Substantia nigra (tissue), 51 donors: ENCODE measurements at places on chromosomes 16 and 17.

GRCh38 chr16:49468611-49469310 lies 95.2 kb downstream of the C16orf78 start:
- no peak for DNase-seq

DNA sequence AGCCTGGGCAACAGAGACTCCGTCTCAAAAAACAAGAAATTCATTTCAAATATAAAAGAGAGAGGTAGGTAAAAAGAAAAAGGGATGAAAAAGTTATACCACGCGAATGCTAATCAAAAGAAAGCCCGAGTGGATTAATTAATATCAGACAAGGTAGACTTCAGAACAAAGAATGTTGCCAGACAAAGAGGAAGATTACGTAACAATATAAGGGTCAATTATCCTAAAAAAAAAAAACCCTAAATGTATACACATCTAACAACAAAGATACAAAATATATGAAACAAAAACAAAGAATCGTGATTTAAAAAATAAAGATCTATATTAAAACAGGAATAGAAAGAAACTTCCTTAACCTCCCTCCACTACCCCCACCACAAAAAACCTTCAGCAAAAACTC lies 44.1 kb downstream of the CCDC57 start:
- DNase-seq, result no peak

DNA sequence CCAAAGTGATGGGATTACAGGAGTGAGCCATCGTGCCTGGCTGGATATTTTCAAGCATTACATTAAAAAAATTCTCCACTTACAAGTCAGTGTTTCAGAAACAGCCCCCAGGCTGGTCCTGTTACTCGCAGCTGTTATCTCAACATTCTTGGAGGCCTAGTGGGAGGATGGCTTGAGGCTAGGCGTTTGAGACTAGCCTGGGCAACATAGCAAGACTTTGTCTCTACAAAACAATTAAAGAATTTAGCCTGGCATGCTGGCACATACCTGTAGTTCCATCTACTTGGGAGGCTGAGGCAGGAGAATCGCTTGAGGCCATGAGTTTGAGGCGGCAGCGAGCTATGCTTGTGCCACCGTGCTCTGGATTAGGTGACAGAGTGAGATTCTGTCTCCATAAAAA lies 26.5 kb upstream of the SPNS3 start:
- DNase-seq, result no peak

- no peak for DNase-seq
Measured at GRCh38 chr16:19375561-19376158, 42.0 kb upstream of the TMC5 start.

- DNase-seq, result no peak
Measured at GRCh38 chr16:87816507-87817100, 50.8 kb upstream of the KLHDC4 start.

DNA sequence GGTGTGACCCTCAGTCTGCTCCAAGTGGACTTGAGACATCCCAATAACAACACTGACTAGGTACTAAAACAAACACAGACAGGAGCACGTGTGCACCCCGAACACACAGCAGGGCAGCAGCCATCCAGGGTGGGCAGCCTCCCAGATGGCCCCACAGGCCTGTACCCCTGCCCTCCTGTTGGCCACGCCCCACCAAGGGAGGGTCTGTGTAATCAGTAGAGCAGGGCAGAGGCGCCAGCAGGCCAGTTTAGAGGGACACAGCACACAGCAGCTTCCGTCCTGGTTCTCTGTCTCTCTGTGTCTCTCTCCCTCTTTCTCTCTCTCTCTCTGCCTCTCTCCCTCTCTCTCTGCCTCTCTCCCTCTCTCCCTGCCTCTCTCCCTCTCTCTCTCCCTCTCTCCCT lies 21.4 kb downstream of the ACTG1 start:
- DNase-seq, result no peak

DNA sequence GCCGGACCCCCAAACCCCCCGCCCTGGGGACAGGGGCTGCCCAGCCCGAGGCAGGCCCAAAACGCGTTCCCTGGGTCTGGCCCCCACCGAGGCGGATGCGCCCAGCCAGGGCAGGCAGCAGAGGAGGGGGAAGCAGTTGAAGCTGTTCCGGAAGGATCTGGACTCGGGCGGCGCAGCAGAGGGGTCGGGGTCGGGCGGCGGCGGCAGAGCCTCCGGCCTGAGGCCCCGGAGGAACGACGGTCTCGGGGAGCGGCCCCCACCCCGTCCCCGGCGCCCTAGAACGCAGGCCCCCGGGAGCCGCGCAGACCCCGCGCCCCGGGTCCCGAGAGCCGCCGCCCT lies 22.9 kb upstream of the ZFPM1 start:
- DNase-seq, result no peak

GRCh38 chr16:4746215-4746614 lies 11.9 kb downstream of the DNAAF8 start:
- DNase-seq, result no peak

DNA sequence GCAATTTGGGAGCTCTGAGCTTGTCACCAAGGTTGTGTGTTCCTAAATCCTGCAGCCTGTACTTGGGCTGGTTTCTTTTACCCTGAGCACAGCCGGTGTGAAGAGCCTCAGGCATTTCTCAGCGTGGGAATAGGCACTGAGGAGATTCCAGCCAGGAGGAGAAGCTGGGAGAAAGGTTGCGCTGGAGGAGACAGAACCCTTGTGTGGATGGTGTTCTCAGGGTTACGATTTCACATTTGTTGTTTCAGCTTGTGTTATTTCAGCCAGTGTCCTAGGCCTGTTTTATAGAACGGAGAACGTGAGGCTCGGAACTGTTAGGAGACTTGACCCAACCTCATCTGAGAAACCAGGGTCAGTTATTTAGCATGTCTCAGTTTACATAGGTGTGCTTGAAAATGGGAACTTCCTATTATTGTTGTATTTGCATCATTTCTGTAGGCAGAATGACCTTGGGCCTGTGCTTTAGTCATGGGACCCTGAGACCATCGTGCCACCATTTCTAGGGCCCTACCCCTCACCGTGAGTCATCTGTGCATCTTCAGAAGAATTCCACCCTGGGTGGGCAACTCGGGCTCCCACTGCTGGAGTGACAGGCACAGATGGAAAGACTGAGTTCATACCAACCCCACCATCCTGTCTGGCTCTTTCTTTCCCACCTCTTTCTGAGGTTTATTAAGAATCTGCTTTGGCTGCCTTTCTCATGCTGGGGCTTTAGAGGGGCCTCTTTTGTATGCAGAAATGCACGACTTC lies 134.9 kb downstream of the MSI2 start:
- no peak for DNase-seq

DNA sequence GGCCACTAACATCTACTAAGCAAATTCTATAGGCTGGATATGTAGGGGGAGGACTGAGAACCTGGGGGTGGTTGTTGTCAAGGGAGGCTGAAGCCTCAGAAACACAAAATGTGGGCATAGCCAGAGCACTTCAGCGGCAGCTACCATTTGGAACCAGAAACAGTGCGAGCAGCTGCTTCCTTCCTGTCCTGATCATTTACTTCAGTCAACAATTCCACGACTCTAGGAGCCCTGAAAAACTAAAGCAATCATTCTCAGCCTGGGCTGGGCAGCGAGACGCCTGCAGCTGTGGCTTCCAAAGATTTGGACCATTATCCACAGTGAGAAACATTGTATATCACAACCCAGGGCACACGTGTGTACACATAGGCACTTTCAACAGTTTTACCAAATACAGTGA lies 93.9 kb upstream of the WSCD1 start:
- no peak for DNase-seq

DNA sequence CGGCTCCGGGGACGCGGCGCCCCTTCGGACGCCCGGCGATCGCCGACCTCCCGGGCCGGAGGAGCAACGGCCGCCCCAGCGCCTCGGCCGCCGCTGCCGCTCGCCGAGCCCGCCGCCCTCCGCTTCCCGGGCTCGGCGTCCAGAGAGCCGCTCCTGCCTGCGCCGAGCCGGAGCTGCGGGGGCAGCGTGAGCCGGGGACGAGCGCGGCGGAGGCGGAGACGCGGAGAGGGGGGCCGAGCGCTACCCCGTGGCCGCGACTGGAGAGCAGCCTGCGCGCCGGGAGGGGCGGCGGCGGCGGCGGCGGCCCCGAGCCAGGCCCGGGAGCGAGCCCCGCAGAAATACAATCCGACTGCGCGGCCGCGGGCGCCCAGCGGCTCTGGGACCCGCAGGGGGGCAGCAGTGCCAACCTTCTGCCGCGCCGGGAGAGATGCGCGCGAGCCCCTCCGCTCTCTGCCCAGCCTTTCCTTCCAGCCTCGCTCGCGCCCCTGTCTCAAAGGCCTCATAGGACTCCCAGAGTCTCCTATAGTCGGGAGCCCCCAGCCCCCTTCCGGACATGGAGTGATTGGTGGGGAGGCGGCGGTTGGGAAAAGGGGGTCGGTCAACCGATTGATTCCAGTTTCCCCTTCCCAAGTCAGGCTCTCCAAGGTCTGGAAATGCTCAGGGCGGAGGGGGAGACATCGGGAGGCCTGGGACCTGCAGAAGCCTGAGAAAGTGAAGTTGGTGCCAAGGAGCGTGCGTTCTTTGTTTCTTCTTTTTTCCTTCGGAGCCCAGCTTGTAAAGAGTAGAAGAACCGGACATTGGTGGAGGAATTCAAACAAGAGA lies 1.0 kb upstream of the SDK2 start:
- peak; percentile 18 for DNase-seq

- DNase-seq, result no peak
Measured at GRCh38 chr17:75371339-75371738, 34.1 kb downstream of the GRB2 start.

GRCh38 chr16:19513377-19514053 lies 8.4 kb downstream of the GDE1 start:
- DNase-seq, result no peak

- no peak for DNase-seq
Measured at GRCh38 chr17:80030730-80031410, 4.8 kb downstream of the TBC1D16 start.

DNA sequence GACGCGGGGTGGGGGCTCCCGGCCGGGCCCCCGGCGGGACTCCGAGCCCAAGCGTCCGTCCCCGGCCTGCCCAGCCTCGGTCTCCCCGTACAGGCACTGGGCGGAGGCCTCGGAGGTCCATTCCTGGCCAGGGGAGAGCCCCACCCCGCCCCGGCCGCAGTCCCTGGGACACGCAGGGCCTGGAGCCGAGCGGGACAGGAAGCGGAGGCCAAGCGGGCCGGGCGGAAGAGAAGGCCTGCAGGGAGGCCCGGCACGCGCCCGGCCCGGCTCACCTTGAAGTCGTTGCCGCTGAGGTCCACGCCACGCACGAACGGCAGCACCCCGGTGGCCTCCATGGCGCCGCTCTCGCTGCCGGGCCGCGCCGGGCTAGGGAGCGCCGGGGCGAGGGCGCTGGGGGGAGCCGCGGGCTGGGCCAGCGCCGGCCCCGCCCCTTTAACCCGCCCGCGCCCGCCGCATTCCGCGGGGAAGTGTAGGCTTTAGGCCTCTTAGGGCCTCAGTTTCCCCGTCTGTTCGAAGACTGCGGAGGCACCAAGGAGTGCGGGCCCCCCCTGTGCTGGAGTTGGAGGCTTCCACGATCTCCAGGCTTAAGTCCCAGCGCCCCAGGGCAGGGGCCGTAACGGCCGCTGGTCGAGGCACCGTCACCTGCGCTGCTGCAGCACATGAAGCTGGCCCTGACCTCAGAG lies at the start of gene FLII:
Gene FLII, minus strand, starts transcription at position 383 of the 683 bp plus-strand sequence. Its CDS starts 48 bp downstream, at position 335.
- DNase-seq, result peak; percentile 91

DNA sequence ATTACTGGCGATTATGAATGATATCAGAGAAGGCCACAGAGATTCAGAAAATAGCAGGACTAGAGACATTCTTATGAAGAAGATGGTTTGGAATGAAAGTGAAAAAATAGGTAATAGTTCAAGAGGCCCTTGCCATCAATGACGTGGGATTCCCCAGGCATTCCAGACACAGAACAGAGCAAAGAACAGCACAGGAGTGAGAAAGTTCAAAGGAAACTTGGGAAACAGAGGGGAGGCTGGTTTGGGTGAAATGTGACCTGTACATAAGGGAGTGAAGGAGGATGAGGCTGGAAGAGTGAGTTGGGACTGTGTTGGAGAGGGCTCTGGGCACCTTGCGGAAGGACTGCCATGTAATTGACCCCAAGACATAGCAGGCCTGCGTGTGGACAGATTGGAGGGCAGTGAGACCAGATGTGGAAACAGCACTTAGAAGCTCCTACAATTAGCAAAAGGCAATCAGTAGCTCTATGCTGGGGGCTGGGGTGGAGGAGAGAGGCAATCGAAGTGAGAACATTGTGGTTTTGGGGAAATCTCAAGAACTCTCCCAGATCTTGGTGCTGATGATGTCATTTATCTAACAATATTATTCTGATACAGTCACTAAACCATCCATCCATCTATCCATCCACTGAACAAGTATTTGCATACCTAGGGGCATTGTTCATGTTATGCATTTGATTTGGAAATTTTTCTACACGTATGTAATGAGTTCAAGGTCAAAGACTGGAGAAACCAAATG lies 365.3 kb upstream of the ZFHX3 start:
- no peak for DNase-seq

GRCh38 chr16:80309178-80309577 lies 231.6 kb upstream of the DYNLRB2 start:
- DNase-seq, result no peak
